ENCODE measurements at places on chromosomes 7 and 10.

GRCh38 chr7:43942997-43943396, 16.8 kb downstream of the UBE2D4 start:
- DNase-seq = no peak

DNA sequence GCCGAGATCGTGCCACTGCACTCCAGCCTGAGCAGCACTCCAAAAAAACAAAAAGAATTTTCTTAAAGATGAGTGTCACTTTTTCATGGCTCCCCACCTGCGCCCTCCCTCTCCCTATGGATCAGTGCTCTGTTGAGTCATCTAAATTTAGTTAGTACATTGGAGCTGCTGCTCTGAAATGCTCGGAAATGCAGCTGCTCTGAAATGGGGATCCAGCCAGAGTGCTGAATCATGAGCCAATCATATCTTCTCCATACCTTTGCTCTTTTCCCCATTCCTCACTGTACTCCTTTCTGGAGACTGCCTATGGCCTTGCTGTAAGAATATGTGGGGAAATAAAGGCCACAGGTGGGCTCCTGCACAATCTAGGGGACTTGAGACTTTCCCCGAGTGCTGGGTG, 188.8 kb downstream of the ZNF438 start:
- DNase-seq = no peak

- DNase-seq = no peak
These were observed 662.6 kb upstream of the MGMT start for GRCh38 chr10:128804411-128804810.

DNA sequence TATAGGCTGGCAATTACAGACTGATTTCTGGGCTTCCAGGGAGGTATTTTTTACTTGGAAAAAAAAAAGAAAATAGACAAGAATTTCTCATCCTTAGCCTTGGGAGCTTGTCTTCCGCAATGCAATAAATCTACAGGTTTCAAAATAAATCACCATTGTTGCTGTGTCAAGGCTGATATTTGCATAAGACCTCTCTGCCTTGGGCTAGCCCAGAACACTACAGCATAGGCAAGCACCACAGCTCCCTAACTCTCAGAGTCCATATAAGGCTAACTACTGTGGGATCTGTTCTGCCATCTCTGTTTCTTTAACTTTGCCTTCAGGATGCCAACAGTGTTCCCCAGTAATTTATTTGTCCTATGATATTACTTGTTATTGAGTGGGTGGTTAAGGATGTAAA, 64.4 kb downstream of the ZWINT start:
- DNase-seq = no peak

DNA sequence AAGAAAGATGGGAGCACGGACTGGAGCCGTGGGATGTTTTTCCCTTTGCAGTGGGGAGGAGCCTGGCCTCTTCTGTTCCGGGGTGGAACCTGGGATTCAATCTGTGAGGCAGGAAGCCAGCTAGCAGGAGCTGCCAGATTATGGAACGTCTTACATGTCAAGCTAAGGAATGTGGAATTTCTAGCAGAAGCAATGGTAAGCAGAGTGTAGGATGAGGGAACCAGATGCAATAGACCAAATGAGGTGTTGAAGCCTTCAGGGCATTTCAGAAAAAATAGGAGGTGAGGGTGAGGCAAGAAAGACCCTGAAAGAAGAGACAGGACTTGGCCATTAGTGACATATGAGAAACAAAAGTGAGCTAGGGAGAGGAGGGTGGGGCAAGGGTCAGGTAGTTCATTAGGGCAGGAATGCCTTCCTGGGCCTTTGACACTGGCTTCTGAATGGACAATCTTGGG, 105.5 kb downstream of the CHN2 start:
- no peak for DNase-seq

- no peak for DNase-seq
These were observed 16.7 kb downstream of the TMEM120A start for GRCh38 chr7:75977743-75978142.

DNA sequence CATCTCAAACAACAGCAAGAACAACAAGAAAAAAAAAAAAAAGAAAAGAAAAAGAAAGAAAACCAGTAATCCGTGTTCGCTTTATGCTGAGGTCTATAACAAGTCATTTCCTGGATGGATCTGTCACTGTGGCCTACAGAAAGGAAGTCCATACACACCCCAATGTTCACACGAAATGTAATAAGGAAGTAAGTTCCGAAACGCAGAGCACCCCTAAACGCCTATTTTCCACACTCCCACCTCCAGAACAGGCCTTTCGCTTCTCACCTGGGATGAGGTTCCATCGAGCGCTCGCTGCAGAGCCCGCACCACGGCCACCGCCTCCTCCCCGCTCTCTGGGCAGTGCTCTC, 735 bp downstream of the ZNF394 start:
- DNase-seq = no peak

DNA sequence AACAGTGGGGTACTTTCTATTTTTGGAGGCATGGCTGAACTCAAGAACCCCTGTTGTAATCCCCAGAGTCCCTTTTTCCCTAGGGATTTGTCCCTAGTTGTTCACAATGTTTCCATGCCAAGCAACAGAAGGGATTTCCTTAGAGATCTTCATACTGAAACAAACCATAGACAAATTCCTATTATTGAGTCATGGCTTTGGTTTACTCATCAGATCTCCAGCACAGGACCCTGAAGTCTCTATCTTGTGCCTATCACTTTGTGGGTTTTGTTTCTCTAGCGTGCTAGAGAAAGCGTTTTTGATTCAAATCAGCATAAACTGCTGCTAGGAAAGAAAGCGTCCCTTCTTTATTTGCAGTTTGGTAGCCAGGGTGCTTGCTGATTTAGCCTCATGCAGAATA, 165.0 kb downstream of the BAMBI start:
- no peak for DNase-seq

- no peak for DNase-seq
These were observed 69.8 kb upstream of the PLXNA4 start for GRCh38 chr7:132646052-132646451.

- no peak for DNase-seq
These were observed 91.4 kb downstream of the ST7 start for GRCh38 chr7:117044664-117045063.

DNA sequence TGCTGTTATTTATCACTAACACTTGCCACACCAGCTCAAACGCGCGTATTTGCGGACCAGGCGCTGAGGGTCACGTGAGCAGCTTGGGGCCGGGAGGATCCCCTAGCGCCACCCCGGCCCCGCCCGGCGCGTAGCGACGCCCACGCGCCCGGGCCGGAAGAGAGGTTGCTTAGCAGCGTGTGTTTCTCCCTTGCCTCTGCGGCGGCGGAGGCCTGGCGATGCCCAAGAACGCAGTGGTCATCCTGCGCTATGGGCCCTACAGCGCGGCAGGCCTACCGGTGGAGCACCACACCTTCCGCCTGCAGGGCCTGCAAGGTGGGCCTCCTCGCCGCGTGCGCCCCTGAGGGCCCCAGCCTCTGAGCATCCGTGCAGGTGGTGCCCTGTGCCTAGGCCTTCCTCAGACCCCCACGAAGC, at the start of gene C10orf53:
Gene C10orf53, plus strand, starts transcription at position 172 of the 414 bp plus-strand sequence. Its CDS starts 47 bp downstream, at position 219.
- DNase-seq = no peak

Data from stimulated activated CD4-positive, alpha-beta T cell treated with anti-CD3 and anti-CD28 coated beads, Interleukin-2, amount 100 ng/mL, for 24 hours (primary cell).